Renal cortical epithelial cell (primary cell): ENCODE measurements at places on chromosomes 12 and 14. TPM values are rescaled to one million over a fixed set of nuclear protein-coding genes. Genes with fewer than 3 reads are reported as not detected.

The PSMB5 gene
- total RNA-seq, result 167 and 251 TPM in 2 replicates

GRCh38 chr14:35336494-35337268, 44.5 kb downstream of the PSMA6 start:
- peak; percentile 92 for DNase-seq

GRCh38 chr12:108858311-108859074, 1.1 kb upstream of the SSH1 start:
- DNase-seq, result no peak

GRCh38 chr14:85531141-85531586, 1.2 kb downstream of the FLRT2 start:
- no peak for DNase-seq

The SLC6A12 gene
- total RNA-seq, result 1.9 and 4.8 TPM in 2 replicates

The CLEC2D gene
- total RNA-seq, result 1.2 and 2.2 TPM in 2 replicates
